Colonic mucosa (tissue), 4 donors: ENCODE measurements at places on chromosomes 13 and 19.

DNA sequence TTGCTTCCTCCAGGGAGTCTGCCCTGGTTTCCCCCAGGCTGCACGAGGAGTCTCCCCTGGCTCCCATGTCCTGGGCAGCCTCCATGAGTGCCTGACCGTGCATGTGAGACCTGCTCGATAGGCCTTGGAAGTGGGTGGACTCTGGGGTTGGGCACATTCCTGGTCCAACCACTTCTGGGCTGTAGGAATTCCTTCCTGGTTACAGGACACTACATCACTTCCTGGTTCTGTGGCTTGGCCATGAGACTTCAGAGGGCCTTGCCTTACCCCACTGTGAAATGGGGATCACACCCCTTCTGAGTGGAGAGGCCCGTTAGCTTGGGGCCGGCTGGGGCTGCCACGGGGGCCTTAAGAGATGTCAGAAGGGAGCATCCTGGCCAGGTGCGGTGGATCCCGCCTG, 4.0 kb upstream of the ZNF628 start:
- DNase-seq: no peak

DNA sequence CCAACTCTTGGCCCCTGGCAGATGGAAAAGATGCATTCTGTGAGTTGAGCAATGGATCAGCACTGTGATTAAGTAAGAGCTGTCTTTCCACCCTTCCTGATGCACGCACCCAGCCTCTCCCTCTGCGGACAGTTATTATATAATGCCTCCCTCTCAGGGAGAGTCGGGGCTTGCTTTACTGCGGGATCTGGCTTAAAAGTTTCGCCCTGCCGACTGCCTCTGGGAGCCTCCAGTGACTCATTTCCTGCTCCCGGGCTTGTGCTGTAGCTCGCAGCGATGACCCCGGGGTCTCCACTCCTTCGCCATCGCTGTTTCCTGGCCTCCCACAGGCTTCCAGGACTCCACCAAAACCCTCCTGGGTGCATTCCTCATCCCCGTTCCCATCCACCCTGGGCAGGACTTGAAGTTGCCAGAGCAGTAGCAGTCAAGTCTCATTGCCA, 107.4 kb upstream of the SLC7A1 start:
- no peak for DNase-seq

GRCh38 chr13:99367106-99367616, 60.0 kb upstream of the GPR183 start:
- DNase-seq: no peak

- DNase-seq: no peak
Observed at GRCh38 chr13:45545686-45546409, 69.7 kb downstream of the ERICH6B start.

DNA sequence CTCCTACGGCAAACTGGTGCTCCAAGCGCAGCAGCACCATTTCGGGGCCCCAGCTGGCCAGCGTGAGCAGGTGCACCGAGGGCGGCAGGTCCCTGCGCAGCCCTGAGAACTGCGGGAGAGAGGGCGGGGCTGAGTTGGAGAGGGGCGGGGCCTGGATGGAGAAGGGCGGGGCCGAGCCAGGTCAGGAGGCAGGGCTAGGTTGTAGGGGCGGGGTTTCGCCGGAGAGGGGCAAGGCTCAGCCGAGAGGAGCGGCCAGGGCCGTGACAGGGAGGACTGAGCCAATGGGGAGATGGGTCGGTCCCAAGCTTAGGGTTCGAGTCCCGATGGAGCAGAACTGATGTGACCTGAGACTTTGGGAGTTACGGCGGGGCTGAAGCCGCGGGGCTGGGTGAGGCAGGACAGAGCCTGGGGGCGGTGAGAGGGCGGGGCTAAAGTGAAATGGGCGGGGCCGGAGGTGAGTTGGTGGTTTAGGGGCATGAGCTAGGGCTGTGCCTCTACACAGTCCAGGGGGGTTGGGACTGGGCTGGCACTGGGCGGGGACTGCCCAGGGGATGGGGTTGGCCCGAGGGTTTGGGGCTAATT, 19.0 kb downstream of the MAN2B1 start:
- peak; percentile 87 for DNase-seq

DNA sequence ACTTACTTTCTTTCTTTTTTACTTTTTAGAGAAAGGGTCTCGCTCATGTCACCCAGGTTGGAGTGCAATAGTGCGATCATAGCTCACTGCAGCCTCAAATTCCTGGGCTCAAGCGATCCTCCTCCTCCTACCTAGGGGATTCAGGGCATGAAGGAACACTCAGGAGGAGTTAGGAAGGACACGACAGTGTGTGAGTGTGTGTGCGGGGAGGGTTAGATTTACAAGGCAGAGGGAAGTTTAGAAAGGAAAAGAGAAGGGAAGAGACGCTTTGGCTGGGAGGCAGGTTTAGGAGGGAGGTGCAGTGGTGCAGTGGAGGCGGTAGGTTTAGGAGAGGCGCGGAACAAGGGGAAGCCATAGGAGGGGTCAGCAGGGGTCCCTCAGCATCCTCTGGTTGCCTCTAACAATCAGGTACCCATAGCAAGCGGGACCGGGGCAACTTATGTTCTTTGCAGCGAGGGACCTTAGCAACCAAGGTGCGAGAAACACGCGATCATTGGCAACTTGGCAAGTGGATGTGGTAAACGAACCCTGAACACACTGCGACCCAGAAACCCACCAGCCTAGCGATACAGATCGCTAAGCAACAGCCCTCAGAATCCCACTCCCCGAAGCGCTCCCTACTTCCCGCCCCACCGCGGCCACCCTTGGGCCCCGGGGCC, 501 bp downstream of the SIRT2 start:
- DNase-seq: peak; percentile 40

- no peak for DNase-seq
Observed at GRCh38 chr19:10808937-10809649, 26.9 kb downstream of the TMED1 start.

- DNase-seq: no peak
Observed at GRCh38 chr19:8491574-8491973, 10.9 kb downstream of the PRAM1 start.

DNA sequence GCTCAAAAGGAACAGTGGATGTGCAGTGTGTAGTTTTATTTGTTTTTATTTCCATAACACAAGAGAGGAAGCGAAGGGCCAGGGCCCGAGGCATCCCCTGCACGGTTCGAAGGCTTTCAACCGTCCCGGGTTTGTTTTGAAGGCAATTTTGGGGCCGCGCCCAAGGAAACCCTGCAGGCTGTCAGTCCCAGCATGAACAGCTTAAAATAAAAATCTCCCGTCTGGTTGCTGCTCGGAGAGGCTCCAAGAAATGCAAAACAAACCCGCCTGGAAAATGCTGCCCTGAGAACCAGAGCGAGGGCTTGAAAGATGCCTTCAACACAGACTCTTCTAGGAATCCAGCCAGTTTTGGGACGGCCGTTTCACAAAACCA, 16.0 kb downstream of the LSM4 start:
- DNase-seq: no peak

GRCh38 chr13:20814224-20814910, 40.6 kb upstream of the EEF1AKMT1 start:
- DNase-seq: peak; percentile 56
